ENCODE measurements at places on chromosomes 5 and 9. TPM values are rescaled to one million over a fixed set of nuclear protein-coding genes. Genes with fewer than 3 reads are reported as not detected.

DNA sequence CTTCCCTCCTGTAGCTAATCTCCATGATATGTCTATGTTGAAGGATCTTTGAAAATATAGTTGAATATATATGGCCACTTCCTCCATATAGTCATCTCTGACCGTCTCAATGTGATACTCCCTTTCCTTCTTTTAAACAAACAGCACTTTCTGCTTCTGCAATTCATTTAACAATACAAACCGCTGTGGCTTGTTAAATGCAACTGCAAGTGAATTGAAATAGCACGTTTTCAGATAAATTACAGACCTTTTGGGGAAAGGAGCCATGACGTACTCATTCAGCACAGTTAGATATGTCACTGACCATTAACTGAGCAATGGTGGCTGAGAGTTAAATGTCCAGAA, 82.5 kb downstream of the FBXO38 start:
- H3K36me3 ChIP-seq = no peaks in the 10 kb centered on the region
- DNase-seq = no peak
- H3K27me3 ChIP-seq = peaks cover 34% of the 10 kb centered on the region
- no peak overlapping the region for H3K27ac ChIP-seq

- DNase-seq = no peak
- H3K4me1 ChIP-seq = peaks cover 9% of the 10 kb centered on the region
- H3K27ac ChIP-seq = no peak overlapping the region
- H3K4me3 ChIP-seq = no peak overlapping the region
Measured at GRCh38 chr9:38334234-38334633, 58.3 kb upstream of the ALDH1B1 start.

DNA sequence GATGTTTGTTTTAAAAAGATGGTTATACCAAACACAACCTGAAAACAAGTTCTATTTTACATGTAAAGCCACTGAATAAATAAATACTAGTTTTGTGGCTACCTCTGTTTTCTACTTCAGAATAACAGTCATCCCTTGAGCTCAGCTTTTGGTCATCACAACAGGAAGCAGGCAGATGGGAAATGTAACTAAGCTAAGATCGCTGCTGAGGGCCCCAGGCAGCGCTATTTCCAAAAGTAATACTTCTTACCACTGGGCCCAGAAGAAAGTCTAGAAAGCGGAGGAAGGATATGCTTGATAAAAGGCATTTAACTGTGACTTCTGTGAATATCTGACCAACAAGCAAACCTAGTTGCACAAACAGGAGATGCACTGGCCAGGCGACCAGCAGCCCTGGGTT, 61.4 kb downstream of the SERINC5 start:
- H3K4me1 ChIP-seq = peaks cover 66% of the 10 kb centered on the region
- H3K36me3 ChIP-seq = peaks cover 2% of the 10 kb centered on the region
- H3K27me3 ChIP-seq = no peaks in the 10 kb centered on the region
- no peak for DNase-seq
- H3K4me3 ChIP-seq = no peak overlapping the region

- H3K4me3 ChIP-seq = no peak overlapping the region
- peaks cover 5% of the 10 kb centered on the region for H3K27me3 ChIP-seq
- H3K36me3 ChIP-seq = no peaks in the 10 kb centered on the region
- no peaks in the 10 kb centered on the region for H3K4me1 ChIP-seq
- no peak for DNase-seq
- no peak overlapping the region for H3K27ac ChIP-seq
Measured at GRCh38 chr5:115024922-115025321, 144.8 kb downstream of the TRIM36 start.

GRCh38 chr9:92378865-92379560, 25.4 kb downstream of the OGN start:
- H3K27me3 ChIP-seq = no peaks in the 10 kb centered on the region
- peak overlapping the region; percentile 38 for H3K27ac ChIP-seq
- peaks cover 10% of the 10 kb centered on the region for H3K36me3 ChIP-seq

GRCh38 chr9:14347406-14348122, 33.6 kb upstream of the NFIB start:
- no peak for DNase-seq
- H3K27ac ChIP-seq = no peak overlapping the region
- H3K27me3 ChIP-seq = peaks cover 47% of the 10 kb centered on the region
- peaks cover 1% of the 10 kb centered on the region for H3K36me3 ChIP-seq

GRCh38 chr5:73497497-73498056, 665 bp upstream of the BTF3 start:
- DNase-seq = no peak
- H3K27ac ChIP-seq = peak overlapping the region; percentile 99
- H3K4me3 ChIP-seq = peak overlapping the region; percentile 93
- no peaks in the 10 kb centered on the region for H3K27me3 ChIP-seq

- H3K27me3 ChIP-seq = no peaks in the 10 kb centered on the region
- no peak for DNase-seq
- peaks cover 36% of the 10 kb centered on the region for H3K4me1 ChIP-seq
- H3K4me3 ChIP-seq = no peak overlapping the region
- peak overlapping the region; percentile 28 for H3K27ac ChIP-seq
Measured at GRCh38 chr9:120944434-120944843, 17.8 kb upstream of the TRAF1 start.

GRCh38 chr9:135906291-135907005, 898 bp downstream of the CAMSAP1 start:
- peak overlapping the region; percentile 78 for H3K27ac ChIP-seq
- peaks cover 25% of the 10 kb centered on the region for H3K36me3 ChIP-seq
- H3K4me1 ChIP-seq = peaks cover 59% of the 10 kb centered on the region
- DNase-seq = peak; percentile 73

- no peaks in the 10 kb centered on the region for H3K36me3 ChIP-seq
- peak overlapping the region; percentile 9 for H3K27ac ChIP-seq
- peaks cover 66% of the 10 kb centered on the region for H3K4me1 ChIP-seq
- no peak for DNase-seq
- H3K27me3 ChIP-seq = no peaks in the 10 kb centered on the region
Measured at GRCh38 chr9:87189006-87189405, 241.7 kb upstream of the GAS1 start.

MYORG gene
- total RNA-seq = 5.3 TPM

PITX1 gene
- total RNA-seq = 0.18 TPM

LPAR1 gene
- total RNA-seq = 35.4 TPM

DMRT3 gene
- not detected for total RNA-seq

RXRA gene
- total RNA-seq = 28.2 TPM

C9orf50 gene
- 0.39 TPM for total RNA-seq

PDE6A gene
- 0.12 TPM for total RNA-seq

Measured in chondrocyte (in vitro differentiated cells).